ENCODE measurements at places on chromosomes 12 and 14.

DNA sequence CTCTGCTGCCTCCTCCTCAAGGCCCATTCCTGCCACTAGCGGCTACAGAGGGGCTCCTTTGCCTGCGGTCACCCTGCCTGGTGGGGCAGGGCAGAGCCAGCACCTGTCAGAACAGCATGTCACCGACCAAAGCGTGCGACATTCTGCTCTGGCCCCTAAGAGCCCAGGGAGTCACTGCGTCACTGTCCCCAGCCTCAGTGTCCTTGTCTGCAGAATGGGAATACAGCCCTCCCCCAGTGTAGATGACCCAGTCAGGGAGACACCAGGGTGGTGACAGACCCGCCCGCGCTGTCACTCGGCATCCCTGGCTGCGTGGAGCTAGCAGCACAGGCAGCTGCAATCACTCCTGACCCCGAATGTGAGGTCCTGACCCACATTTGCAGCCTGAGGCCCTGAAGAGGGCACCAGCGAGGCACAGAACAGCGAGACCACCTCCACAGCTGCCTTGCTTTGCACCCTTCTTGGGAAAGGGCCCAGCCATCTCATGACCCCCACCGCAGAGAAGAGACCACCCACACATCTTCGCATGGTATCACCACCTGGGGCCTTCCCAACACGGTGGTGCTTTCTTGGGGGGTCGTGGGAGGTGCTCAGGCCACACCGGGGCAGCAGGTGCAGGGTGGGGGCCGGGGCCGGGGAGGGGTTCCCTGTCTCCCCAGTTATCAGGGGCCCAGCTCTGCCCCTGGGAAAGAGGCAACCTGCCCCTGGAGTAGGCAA, 2.5 kb downstream of the AHNAK2 start:
- DNase-seq: no peak

- no peak for DNase-seq
Observed at GRCh38 chr14:96279564-96279963, 23.6 kb downstream of the BDKRB1 start.

DNA sequence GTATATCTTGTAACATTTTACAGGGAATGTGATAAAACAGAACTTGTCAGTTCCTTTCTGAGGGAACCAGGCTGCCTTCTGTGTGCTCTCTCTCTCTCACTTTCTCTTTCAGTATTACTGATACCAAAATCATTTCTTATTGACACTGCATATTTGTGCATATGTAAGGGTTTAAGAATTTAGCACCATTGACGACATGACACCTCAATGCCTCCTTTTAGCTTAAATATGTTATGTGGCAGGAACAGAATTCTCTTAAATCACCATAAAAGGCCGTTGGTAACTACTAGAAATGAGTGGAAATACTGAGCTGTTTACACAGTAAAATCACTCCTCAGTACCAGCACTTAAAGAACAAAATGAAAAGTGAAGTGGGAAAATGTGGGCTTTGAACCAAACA, 457.7 kb upstream of the SYT1 start:
- DNase-seq: no peak

DNA sequence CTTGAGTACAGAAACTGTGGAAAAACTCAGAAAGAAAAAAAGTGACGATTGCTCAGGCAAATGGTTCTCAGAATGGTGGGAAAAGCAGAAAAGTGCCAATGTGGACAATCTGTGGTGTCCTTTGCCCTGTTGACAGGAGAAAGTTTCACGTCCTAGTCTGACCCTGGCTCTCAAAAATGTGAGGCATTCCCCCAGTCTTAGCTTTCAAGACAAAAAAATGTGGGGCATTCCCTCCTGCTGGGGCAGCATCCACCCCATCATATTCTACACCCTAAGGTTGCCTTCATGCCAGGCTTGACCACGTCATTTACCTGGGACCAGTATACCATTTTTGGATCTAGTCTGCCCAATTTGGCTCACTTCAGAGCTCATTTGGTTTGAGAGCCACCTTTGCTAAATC, 20.7 kb upstream of the ANAPC7 start:
- no peak for DNase-seq

DNA sequence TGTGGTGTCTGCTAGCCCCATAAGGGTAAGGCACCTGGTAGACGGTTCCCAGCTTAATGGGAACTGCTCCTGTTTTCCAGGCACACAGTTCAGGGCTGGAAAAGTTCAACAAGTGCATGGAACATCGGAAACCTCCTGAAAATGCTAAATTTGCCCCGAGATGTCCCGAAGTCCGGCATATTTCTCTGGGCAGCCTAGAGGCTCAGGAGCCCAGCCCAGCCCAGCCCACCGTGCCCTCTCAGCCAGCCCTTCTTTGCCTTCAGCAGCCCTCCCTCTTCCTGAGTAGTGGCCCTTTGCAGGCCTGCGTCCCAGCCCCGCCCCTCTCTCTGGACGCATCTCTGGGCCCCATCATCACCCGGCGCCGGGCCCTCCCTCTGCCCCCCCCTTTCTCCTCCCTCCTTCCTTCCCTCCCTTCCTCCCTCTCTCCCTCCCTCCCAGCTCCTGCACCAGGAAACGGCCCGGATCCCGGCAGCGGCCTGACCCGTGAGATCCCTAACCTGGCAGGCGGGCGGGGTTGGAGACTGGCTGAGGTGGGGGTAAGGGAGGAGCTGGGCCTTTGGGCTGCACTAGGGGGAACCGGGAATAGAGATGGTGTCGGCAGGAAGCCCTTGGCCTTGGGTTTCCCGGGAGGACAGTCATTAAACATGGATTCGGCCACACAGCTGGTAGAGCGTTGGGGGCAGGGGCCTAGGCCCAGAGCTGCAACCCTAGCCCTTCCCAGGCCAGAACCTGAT, at the start of gene BCL2L2:
Gene BCL2L2 (plus strand): TSS at position 422 of the 734 bp plus-strand sequence. CDS start 935 bp downstream, outside the sequence.
- peak; percentile 90 for DNase-seq

DNA sequence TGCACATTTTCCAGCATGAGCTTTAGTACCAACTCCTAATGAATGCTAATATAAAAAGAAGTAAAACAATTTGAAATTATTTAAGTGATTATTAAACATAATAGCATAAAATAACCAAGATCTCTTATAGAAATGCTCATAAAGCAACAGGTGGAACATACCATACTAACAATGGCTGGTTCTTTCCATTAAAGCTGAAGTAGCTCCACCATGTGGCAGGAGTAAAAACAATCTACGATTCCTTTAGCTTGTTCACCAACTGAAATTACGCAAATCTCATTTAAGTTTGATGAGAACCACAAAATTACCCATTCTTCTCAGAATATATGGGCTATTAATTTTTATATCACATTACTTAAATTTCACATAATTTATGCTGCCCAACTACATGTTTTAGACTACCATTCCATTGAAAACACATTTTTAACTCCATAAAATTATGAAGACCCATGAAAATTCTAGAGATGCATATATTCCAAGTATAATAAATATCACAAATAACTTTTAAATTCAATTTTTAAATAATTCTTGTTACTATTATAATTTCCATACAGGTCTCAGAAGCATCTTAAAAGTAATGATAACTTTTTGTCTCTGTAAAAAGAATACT, 213.6 kb downstream of the DAD1 start:
- DNase-seq: no peak

All from uterus (tissue), 4 donors.